Activated naive CD4-positive, alpha-beta T cell treated with anti-CD3 and anti-CD28 coated beads, Interleukin-2, amount 50 U/mL, for 72 hours (primary cell): ENCODE measurements at places on chromosomes 3 and 15.

GRCh38 chr3:145429546-145429945 is 731.4 kb downstream of the PLOD2 start:
- no peak for DNase-seq

DNA sequence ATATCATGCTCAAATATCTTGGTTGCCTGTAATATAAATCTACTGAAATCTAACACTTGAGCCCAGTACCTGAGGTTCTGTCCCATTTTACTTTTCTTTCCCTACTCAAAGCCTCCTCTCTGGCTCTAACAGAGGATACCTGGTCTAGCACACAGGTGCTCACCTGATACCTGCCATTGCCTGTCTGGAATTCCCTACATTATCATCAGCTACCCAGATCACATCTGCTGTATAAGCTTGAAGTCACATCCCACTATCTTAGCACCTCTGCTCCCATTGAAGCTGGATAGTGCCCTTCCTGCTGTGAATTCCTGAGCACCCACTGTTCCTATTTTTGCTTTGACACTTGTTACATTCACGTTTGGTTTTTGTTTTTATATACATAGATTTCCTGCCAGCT is 30.5 kb downstream of the GYG1 start:
- DNase-seq = no peak

- DNase-seq = no peak
Measured at GRCh38 chr3:158205994-158206393, 96.1 kb downstream of the RSRC1 start.

GRCh38 chr3:2078821-2079220 is 19.8 kb upstream of the CNTN4 start:
- no peak for DNase-seq

- no peak for DNase-seq
Measured at GRCh38 chr3:134615743-134616142, 35.1 kb downstream of the KY start.

- DNase-seq = no peak
Measured at GRCh38 chr3:51964521-51964920, 2.7 kb downstream of the PCBP4 start.

DNA sequence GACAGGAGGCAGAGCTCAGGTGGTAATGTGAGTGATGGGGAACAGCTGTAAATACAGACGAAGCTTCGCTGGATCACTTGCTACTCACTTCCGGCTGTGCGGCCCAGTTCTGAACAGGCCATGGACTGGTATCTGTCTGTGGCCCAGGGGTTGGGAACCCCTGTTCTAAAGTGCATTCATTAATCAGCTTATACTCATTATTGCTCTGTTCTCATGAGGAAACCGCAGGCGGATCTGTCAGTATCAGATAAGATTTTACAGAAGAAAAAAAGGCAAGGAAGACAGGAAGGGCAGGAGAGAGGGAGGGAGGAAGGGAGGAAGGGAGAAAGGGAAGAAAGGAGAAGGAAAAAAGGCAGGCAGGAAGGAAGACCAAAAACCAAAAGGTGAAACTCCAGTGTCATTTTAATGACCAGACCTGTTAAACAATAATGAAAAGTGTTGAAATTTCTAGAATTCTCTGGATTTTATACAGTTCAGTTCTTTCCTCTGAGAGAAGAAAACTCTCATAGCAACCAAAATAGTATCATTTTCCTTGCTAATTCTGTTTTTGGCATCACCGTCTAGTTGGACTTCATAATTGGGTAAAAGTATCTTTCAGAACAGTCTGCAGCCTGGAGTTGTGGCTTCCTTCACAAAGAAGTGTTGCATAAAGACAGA is 128.0 kb upstream of the PROK2 start:
- DNase-seq = no peak

- no peak for DNase-seq
Measured at GRCh38 chr3:176032043-176032442, 1165.2 kb downstream of the TBL1XR1 start.

GRCh38 chr3:59919586-59919985 is 869.8 kb upstream of the CFAP20DC start:
- no peak for DNase-seq

- no peak for DNase-seq
Measured at GRCh38 chr3:89268059-89268458, 160.6 kb downstream of the EPHA3 start.

- DNase-seq = no peak
Measured at GRCh38 chr3:40465456-40465855, 8.3 kb downstream of the RPL14 start.
